ENCODE measurements at places on chromosomes 3 and 15.

DNA sequence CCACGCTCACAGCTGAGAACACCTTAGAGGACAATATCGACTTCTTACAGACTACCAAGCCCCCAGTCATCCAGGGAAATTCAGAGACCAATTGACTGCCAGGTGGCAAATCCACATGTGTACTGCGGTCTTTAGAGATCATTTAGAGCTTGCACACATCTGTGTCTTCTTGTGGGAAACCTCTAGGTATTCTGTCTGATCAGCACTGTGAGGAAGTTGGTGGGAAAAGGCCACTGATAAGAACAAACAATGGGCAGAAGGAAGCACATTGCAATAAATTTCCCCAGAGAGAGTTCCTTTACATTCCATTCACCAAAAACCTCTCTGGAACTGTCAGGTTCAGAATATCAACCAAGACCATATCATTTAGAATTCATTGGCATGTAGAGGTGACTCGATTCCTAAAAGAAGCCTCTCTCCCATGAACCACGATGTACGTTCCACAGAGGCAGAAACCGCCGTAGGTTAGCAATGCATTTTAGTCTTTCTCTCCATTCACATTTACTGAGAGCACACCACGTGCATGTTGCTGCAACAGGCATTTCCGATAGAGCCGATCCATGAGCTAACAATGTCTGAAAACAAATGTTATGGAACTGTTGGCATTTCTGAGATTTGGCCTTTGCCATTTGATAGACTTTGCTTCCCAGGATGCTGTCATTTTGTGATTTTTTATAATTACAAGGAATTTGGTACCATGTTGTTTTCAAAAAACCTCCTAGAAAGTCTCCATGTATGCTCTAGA, 287.3 kb upstream of the TPRG1 start:
- DNase-seq, result no peak

GRCh38 chr3:70832089-70832833, 519.8 kb upstream of the MDFIC2 start:
- DNase-seq, result no peak

DNA sequence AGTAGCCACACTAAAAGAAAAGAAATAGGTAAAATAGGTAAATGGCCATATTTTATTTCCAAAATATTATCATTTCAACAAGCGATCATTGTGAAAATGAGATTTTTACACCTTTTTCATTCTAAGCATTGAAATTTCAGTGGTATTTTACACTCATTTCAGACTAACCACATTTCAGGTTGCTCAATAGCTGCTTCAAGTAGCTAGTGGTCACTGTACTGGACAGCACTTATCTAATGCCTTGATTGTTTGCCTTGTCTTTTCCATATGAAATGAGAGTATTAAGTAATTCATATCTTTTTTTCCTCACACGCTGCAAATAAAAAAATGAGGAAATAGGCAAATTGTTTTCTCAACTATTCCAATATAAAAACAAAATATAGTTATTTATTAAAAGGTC, 332.8 kb downstream of the NLGN1 start:
- no peak for DNase-seq

GRCh38 chr3:112931736-112932521, 43.0 kb downstream of the CD200R1 start:
- no peak for DNase-seq

- DNase-seq, result no peak
These were observed 9.5 kb downstream of the CFAP44 start for GRCh38 chr3:113431811-113432210.

- DNase-seq, result no peak
These were observed 49.9 kb downstream of the CLEC3B start for GRCh38 chr3:45075821-45076625.

- no peak for DNase-seq
These were observed 6.0 kb downstream of the SPATA16 start for GRCh38 chr3:173135059-173135458.

- no peak for DNase-seq
These were observed 19.0 kb downstream of the PDHB start for GRCh38 chr3:58414538-58415197.
